GF-D8 (cell line): ENCODE measurements at places on chromosomes 5 and 9.

- no peak for DNase-seq
These were observed 59.4 kb upstream of the LMX1B start for GRCh38 chr9:126554292-126554691.

- DNase-seq: no peak
These were observed 437.8 kb downstream of the ARHGEF28 start for GRCh38 chr5:74063821-74064220.

DNA sequence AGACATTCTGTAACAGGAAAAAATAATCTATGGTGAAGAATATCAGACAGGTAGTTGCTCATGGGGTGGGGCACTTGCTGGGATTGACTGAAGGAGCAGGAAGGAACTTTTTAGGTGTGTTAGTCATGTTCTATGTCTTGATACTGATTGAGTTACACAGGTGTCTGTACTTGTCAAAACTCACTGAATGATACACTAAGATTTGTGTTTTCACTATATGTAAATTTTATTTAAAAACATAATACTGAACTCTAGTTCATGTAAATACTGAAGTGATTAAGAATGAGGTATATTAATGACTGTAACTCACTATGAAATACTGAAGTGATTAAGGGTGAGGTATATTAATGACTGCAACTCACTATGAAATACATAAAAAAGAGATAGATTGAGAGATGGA, 28.5 kb downstream of the IL6ST start:
- no peak for DNase-seq

DNA sequence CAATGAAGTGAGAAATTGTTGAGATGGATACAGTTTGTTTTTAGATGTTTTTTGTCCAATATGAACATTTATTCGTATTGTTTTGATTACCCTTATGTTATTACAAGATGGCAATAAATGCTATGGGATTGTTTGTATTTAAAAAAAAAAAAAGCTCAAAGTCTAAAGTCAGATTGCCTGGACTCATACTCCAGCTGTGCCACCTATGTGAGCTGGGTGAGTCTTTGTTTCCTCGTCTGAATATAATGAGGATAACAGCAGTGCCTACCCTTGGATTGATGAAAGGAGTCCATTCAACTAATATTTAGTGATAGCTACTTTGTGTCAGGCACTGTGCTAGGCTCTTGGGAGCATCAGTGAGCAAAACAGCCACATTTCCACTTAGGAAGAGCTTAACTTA, 14.6 kb upstream of the CCNJL start:
- no peak for DNase-seq

DNA sequence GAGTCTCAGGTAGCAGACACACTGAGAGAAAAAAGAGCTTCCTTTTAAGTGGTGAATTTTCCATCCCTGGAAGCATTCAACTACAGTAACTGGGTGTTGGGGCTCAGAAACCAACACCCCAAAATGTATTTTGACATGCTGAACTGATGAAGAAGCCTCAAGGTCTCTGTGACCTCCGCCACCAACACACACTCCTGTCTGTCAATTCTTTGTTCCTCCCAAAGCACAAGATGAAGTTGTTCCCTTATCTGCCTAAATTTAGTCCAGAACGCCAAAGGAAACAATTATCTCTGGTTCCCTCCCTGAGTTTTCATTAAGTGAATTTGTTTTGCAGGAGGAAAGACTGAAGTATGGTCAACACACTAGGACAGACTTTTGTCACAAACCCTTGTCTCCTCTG, 1.4 kb upstream of the CDKN2AIPNL start:
- no peak for DNase-seq

- no peak for DNase-seq
These were observed at the start of gene ADAMTS16 for GRCh38 chr5:5139777-5140478. ADAMTS16 (plus strand) TSS chr5:5140330; CDS start chr5:5140468, 138 bp downstream.

DNA sequence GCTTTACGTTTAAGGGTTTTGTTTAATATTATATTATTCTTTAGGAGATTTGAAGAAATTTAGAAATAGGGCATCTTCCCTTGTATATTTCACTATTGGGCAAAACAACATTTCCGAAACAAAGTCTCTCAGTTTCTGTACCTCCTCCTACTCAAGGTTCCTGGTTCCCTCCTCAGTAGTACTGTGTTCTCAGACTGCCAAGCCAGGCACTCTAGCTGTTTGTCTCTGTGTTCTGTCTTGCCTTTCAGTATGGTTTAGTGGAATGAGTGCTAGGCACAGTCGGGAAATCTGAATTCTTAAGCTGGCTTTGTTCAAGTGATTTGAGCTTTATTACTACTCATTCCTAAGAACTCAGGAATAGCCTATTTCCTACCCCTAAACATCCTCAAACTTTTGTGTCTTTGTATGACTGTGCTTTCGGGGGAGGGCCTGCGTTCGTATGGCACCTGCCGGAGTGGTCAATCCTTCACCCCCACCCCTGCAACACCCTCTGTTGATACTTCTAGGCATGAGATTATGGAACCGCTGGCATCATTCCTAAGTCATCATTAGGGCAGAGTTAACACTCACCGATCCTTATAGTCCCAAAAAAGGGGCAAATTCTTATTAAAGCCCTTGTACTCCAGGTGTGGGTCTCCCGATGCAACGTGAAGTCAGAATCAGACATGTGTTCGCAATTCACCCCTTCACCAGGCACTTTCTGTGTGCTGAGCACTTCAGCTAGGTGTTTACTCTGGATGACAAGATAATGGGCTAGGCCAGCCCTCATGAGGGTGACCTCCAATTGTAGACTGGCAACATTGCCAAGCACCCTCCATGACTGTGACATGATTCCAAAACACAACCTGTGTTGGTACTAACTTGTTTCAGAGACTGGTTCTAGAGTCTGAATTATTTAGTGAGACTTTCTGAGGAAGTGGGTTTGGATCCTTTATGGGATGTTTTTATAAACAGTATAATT, 24.5 kb downstream of the SNX18 start:
- DNase-seq: no peak

- no peak for DNase-seq
These were observed 220.8 kb upstream of the RFX3 start for GRCh38 chr9:3746296-3747275.

- no peak for DNase-seq
These were observed 22.4 kb downstream of the TNFAIP8 start for GRCh38 chr5:119378075-119378700.

GRCh38 chr9:131296460-131296859, 6.9 kb downstream of the PLPP7 start:
- DNase-seq: no peak

DNA sequence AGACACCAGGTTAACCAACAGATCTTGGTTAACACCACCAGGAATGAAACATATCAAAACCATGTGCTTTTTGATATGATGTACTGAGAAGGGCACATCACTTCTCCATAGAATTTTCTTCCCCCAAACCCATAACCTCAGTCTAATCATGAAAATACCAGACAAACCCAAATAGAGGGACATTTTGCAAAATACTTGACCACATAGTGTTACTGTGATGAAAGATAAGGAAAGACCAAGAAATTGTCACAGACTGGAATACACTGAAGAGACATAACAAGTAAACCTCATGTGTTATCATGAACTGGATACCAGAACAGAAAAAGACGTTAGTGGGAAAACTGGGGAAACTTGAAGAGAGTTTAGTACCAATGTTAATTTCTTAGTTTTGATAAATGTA, 74.9 kb upstream of the VCAN start:
- DNase-seq: no peak

DNA sequence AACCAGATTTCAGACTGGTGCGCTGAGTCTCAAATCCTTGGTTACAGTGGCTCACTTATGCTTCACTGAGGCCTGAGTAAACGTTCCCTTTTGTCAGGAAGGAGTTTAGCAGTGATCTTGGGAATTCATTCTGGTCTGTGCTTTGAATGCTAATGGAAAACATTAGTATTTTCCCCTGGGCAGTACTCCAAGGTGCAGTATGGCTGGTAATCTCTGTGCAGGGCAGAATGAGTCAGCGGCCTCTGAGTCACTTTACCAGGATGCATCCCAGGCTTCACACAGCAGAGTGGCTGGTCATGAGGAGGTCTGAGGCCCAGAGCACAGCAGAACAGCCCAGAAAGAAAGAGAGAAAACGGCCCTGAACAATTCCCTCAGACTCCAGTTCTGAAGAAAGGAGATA, 54.0 kb downstream of the PCA3 start:
- DNase-seq: no peak

DNA sequence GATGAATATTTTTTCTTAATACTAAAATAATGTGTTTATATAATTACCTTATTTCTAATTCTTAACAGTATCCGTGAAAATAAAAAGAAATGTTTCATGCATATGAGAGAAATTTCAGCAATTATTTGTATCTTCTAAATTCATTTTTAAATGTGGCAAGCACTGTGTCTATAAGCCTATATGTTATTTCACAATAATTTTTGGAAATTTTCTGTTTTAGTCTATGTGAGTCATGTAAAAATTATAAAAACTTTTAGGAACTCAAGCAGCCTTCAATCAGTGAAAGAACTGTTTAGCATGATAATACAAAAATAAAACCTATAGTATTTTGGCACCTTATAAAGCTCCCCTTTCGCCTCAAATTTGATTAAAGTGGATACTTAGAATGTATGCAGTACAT, 96.8 kb downstream of the ZCCHC7 start:
- no peak for DNase-seq

GRCh38 chr9:107312376-107313050, 29.4 kb downstream of the RAD23B start:
- no peak for DNase-seq

DNA sequence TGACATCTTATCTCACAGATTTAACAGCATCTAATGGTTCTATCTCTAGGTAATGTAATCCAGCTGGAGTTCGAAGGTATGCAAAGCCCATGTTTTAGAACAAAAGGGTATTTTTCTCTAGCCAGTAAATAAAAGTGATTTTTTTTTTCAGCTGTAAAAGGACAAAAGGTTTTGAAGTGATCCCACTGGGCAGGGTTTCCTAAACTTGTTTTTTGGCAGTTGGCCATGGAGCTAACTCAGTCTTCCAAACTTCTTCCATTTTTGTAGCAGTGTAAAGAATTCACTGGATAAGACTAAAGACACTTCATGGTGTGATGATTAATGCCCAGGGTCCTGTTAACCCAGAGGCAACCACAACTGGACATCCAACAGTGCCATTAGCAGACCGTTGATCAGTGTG, 63.8 kb downstream of the TMEM252 start:
- no peak for DNase-seq

DNA sequence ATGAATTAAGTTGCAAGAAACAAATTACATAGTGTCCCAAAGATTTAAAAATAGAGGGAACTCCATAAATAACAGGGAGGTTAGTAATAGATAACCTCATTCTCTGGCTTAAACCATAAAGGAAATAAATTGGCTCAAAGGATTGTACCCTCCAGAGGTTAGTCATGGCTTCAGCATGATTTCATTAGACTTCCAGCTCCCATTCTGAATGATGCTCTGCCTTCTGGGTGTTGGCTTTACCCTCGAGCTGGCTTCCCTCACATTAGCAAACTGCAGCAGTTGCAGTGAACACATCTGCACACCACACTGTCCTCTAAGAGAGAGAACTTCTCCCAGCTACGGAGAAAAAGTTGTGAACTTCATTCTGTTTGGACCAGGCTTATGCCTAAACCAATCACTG, 70.4 kb downstream of the RGS7BP start:
- no peak for DNase-seq

DNA sequence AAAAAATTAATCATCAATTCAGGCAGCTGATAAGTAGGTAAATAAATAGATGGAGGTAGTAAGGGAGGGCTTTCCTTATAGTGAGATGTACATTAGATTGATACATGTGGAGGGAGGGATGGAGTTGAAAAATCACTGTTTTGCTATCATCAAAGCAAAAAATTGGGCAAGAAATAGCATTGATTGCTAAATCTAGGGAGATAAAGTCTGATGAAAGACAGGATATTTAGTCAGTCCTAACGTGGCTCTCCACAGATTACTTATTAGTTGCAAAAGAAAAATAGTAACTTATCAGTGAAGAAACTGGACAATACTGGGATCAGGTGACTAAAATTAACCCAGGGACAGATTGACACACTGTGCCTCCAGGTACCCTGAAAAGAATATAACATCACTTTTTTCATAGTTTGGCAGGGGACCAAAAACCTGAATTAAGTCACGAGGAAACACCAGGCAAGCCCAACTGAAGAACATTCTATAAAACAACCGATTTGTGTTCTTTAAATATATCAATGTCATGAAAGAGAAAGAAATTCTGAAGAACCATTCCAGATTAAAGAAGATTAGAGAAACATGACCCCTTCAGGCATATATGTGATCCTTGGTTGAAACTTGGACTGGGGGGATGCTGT, 27.1 kb upstream of the GOLPH3 start:
- no peak for DNase-seq

- DNase-seq: no peak
These were observed 73.3 kb downstream of the FGF18 start for GRCh38 chr5:171492781-171493180.

DNA sequence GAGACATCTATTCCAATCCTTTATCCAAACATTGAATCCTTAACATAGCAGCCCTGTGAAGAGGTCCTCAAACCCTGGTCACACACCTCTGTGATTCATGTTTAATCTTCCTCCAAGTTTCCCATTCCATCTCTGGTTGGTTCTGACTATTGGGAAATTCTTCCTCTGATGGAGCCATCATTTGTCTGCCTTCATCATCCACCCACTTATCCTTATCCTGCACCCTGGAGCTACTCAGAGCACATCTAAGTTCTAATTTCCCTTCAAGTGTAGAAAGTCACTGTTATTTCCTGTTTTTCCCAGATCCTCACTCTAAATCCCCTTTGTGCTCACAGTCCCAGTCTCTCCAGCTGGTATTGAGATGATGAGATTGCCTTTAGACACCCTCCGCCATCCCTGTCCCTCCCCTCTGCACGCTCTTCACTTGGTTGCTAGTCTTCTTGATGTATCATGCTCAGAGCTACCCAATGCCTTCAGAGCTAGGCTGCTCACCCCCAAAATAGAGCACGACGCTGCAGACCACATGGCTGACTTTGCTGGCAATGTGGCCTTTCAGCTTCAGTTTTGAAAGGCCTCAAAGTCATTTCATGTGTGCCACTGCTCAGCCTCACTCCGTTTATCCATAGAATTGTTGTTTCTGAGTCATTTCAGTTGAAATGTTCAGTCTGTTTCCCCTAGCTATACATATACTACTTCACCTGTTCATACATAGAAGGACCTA, 154.3 kb downstream of the PALM2AKAP2 start:
- DNase-seq: no peak
